ENCODE measurements at places on chromosomes 3 and 15.

DNA sequence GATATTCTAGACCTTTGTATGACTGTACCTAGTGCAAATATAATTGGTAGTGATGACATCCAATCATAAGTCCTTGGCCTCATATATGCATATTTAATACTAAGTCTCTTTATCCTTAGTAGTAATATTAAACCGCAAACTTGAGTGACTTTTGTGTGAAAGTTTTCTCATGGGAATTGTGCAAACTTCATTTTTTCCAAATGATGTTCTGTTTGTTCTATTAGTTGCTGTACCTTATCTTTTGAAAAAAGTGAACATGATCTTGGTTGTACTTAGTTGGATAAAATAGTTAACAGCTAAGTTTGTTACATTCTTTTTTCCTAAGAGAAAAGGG is 43.2 kb downstream of the TMEM45A start:
- no peak for DNase-seq

- DNase-seq, result no peak
Measured at GRCh38 chr3:87426918-87427317, 150.5 kb upstream of the POU1F1 start.

DNA sequence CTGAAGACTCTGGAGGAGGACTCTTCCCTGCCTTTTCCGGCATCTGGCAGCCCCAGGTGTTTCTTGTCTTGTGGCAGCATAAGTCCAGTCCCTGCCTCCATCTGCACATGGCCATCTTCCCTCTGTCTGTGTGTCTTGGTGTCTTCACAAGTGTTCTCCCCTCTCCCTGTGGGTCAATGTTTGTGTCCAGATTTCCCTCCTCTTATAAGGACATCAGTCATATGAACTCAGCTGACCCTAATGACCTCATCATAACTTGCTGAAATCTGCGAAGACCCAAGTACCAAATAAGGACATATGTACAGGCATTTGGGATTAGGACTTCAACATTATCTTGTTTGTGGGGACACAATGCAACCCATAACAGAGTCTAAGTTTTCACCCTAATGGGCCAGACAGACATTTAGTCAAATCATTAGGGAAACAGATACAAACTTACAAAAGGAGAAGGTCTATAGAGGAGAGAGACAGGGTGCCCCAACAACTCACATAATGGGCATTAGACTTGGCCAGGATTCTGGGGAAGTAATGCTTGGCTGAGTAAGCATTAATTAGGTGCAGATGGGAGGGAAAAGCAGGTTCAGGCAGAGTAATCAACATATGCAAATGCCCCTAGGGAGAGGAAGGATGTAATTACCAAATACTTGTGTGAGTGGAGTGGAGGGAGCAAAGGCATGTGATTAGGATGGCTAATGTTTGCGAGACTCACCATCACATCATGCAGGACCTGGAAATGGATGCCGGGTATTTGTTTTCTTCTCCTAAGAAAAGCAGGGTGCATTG is 372.8 kb upstream of the TBL1XR1 start:
- no peak for DNase-seq

GRCh38 chr15:78301828-78302227 is 2.4 kb upstream of the SKIC8 start:
- no peak for DNase-seq

- DNase-seq, result no peak
Measured at GRCh38 chr3:59381282-59381681, 331.5 kb upstream of the CFAP20DC start.

- DNase-seq, result peak; percentile 32
Measured at GRCh38 chr3:127455541-127456450, 134.7 kb downstream of the TPRA1 start.

GRCh38 chr3:10911350-10912002 is 81.1 kb upstream of the SLC6A1 start:
- no peak for DNase-seq

- no peak for DNase-seq
Measured at GRCh38 chr15:39243396-39243795, 337.5 kb upstream of the THBS1 start.
